Activated CD4-positive, alpha-beta T cell treated with anti-CD3 and anti-CD28 coated beads, Interleukin-2, amount 50 U/mL, for 48 hours (primary cell): ENCODE measurements at places on chromosomes 4 and X.

- no peak for DNase-seq
These were observed 184.9 kb downstream of the NPFFR2 start for GRCh38 chr4:72216539-72217277.

- DNase-seq = no peak
These were observed 20.3 kb upstream of the SLC7A11 start for GRCh38 chr4:138262469-138262868.

DNA sequence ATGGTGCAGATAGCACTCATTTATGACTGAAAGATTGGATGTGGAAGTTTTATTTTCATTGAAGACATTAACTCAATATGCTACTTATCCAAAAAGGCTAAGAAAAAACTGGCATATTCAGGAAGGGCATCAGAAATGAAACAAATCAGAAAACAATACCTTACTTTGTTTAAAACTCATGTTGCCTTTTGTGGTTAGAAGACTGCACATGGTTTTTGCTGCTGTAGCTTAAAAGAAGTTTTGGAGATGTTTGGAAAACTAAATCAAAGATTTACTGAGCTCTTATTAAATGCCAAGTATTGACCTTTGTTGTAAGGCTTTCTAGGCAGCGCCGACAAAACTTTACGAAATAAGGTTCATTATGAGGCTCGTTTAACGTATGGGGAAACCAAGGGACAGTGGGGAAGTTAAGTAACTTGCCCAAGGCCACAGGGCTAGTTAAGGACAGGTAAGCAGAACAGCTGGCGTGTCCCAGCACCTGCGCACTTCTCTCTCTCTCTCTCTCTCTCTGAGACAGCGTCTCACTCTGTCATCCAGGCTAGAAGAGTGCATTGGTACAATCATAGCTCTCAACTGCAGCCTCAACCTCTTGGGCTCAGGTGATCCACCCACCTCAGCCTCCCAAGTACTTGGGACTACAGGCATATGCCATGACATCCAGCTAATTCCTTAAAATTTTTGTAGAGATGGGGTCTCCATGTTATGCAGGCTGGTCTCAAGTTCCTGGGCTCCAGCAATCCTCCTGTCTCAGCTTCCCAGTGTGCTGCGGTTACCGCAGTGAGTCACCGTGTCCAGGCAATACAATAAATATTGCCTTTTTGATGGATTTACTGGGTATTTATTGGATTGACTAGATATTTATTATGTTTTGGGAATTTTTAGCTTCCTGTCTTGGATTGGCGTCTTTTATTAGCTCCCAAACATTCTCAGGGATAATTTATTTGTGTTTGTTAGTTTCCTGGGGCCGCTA, 16.1 kb downstream of the LRP2BP start:
- DNase-seq = no peak

GRCh38 chr4:59057804-59058203, 1947.6 kb upstream of the IGFBP7 start:
- DNase-seq = no peak

DNA sequence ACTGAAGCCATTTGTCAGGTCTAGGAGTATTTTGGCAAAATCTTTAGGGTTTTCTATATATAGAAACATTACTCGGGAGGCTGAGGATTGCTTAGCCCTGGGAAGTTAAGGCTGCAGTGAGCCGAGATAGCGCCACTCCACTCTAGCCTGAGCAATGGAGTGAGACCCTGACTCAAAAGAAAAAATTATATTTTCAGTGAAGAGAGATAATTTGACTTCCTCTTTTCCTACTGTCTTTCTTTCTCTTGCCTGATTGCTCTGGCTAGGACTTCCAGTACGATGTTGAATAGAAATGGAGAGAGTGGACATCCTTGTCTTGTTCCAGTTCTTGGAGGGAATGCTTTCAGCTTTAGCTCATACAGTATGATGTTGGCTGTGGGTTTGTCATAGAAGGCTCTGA, 44.4 kb downstream of the UCHL1 start:
- no peak for DNase-seq

- no peak for DNase-seq
These were observed 31.9 kb upstream of the ANTXR2 start for GRCh38 chr4:80104927-80105326.

DNA sequence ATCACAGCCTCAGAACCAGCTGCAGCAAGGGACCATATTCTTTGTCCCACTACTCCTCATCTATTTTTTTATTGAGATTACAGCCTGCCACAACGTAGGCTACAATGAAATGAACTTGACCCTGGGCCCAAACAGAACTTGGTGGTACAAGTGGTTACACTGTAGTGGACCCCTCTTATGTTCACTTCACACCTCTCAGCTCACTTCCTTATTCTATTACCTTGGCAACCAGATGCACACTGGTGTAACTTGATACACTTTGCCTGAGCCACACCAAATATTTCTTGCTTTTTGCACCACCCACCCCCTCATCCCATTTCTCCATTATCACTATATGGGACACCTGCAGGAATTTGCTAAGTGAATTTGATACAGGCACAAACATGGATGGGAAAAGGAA, 105.8 kb downstream of the CXCL13 start:
- DNase-seq = no peak

DNA sequence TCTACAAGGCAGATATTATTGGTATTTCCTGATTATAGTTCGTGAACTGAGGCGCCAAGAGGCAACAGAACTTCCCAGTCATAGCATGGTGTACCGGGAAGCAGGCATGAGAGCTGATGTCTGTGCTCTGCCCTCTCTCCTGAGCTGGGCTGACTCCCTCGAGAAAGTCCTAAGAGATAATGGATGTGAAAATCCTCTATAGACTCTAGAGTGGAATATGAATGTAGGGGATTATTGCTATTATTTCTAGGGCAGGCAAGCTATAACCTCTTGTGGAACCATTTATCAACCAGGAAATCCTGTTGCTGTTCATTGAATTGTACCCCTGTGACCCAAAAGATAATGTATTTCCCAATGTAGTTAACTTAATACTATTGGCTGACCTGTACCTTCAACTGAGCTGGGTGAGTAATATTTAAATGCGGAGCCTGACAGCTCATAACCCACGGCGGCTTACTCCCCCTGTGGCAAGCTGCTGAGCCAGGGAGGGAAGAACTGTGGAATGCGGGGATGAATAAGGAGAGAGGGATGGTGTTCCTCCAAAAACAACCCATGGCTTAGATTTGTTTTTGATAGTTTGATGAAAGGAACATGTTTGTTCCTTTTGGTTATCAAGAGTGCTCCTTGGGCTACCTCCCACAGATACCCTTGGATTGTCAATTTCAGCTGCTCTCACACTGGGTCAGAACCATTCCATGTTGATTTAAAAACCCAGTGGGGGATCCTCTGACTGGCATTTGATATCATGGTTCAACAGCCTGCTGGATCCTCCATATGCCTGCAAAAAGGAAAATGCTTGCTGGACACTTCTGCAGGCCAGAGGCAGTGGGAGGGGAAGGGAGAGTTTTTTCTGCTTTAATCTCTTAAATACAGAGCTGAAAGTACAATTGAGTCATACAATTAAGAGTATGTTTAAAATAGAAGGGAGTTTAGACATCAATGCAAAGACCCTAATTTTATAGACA, 339.0 kb upstream of the BOD1L1 start:
- DNase-seq = no peak

DNA sequence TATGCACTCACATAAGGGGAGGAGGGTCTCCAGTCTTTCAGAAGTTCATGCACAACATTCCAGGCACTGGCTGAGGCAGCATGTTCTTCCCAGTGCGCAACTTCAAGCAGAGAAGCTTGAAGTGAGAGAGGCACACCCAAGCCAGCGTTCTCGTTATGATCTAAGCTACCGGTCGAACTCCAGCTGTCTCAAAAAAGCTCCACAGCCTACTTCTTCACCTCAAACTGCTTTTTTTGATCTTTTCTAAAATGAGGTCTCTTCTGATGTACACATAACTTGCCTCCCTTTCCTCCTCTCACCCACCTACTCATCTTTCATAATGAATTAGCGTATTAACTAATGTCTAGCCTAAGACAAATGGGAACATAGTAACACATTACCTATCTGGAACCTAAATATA, 25.3 kb downstream of the GPC4 start:
- DNase-seq = no peak

- DNase-seq = no peak
These were observed 19.3 kb downstream of the NEK1 start for GRCh38 chr4:169593050-169593560.

GRCh38 chrX:134932528-134933217, 58.1 kb upstream of the SMIM10 start:
- DNase-seq = no peak

DNA sequence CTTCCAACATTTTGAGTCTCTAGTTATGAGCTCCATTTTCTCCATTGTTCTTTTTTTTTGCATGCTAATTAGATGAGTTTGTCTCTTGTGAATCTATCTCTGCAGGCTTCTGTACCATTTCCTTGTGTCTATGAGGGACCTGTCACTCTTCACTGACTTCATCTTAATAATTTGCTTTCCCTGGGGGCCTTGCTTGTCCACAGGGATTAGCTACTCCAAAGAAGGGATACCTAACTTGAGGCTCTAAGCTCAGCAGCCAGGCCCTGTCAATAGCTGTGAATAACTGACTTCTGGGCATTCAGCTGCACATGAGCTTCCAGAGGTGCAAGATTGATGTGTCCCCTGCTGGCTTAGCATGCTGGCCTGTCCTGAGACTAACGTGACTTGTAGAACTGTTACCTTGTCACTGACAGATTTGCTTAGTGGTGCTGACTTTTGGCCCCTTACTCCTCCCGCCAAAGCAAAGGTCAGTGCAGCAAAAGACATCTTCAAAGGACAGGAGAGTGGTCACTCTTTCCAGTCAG, 124.6 kb downstream of the AFF2 start:
- DNase-seq = no peak

DNA sequence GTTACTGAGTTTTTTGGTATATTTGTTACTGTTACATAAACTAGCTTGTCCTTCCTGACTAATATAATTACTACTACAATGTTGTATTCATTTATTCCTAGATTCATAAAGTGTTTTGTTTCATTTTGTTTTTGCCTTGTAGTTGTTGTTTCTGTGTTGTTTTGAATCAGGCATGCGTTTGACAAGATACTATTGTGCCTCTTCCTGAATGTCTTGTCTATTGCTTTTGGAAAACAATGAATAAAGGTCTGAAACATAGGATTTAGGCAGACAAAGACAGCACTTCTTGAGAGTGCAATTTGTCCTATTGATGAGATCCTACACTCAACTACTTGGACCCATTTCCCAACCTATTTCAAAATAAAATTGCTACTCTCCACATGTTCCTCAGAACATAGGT, 630.4 kb upstream of the BOD1L1 start:
- no peak for DNase-seq

- DNase-seq = no peak
These were observed 16.5 kb upstream of the ALB start for GRCh38 chr4:73387552-73387951.

DNA sequence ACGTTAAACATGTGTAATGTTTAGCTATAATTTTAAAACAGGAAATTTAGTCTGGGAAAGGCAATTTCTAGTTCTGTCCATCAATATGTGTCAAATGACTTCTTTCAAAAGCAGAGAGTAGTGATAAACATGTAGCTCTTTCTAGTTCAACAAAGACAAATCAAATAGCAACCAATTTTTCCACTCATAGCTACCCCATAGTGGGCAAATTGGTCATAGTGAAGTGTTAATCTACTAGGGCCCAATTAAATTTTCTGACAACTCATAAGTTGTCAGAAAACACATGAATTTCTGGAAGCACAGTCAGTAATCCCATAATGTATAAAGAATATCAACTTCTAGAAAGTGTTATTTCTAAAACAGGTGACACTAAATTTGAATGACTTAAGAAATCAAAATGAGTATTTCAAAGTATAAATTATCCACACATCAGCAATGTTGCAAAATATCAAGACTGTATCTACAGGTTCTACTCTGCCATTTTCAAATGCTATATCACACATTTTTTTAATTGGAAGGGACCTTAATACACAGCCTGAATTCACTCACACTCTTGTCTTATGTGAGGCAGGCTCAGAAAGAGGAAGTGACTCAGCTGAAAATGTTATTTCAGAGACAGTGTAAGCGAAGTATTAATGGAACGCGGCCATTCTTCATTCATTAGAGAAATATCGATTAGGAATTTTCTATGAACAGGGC, 7.7 kb downstream of the OCIAD2 start:
- no peak for DNase-seq
